ENCODE measurements at places on chromosomes 16 and 17. TPM values are rescaled to one million over a fixed set of nuclear protein-coding genes. Genes with fewer than 3 reads are reported as not detected.
A peak's percentile ranks its signal among the peaks of the same experiment; 100 is the strongest.

MYH13 gene
- total RNA-seq: not detected

SRCIN1 gene
- 1.1 TPM for total RNA-seq

KRTAP17-1 gene
- total RNA-seq: not detected

SYNGR3 gene
- total RNA-seq: 0.44 TPM

ARL5C gene
- not detected for total RNA-seq

SLC13A2 gene
- not detected for total RNA-seq

MPP3 gene
- 27.5 TPM for total RNA-seq

ADAD2 gene
- 0.40 TPM for total RNA-seq

- H3K4me3 ChIP-seq: no peak overlapping the region
- H3K27me3 ChIP-seq: peaks cover 6% of the 10 kb centered on the region
- H3K27ac ChIP-seq: no peak overlapping the region
- no peaks in the 10 kb centered on the region for H3K36me3 ChIP-seq
- no peaks in the 10 kb centered on the region for H3K4me1 ChIP-seq
These were observed 17.9 kb upstream of the B4GALNT2 start for GRCh38 chr17:49114703-49115102.

DNA sequence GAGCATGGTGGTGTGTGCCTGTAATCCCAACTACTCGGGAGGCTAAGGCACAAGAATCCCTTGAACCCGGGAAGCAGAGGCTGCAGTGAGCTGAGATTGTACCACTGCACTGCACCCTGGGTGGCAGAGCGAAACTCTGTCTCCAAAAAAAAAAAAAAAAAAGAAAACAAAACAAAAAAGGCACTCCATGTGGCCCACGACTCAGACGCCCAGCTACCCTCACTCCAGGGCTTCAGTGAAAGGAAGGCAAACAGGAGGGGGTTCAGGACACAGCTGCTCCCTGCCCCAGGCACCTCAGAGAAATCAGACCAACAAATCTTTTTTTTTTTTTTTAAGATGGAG, 91.7 kb downstream of the LITAF start:
- no peak for DNase-seq
- no peak overlapping the region for H3K4me3 ChIP-seq
- no peaks in the 10 kb centered on the region for H3K36me3 ChIP-seq
- H3K27ac ChIP-seq: no peak overlapping the region

- H3K36me3 ChIP-seq: peaks cover 94% of the 10 kb centered on the region
- no peaks in the 10 kb centered on the region for H3K27me3 ChIP-seq
- H3K27ac ChIP-seq: peak overlapping the region; percentile 65
- peak; percentile 71 for DNase-seq
These were observed 32.1 kb downstream of the IST1 start for GRCh38 chr16:71927383-71927782.

- no peak for DNase-seq
- no peak overlapping the region for H3K27ac ChIP-seq
- no peaks in the 10 kb centered on the region for H3K36me3 ChIP-seq
- no peaks in the 10 kb centered on the region for H3K4me1 ChIP-seq
- H3K27me3 ChIP-seq: no peaks in the 10 kb centered on the region
These were observed 277.8 kb upstream of the CDH5 start for GRCh38 chr16:66088681-66089080.

- peaks cover 48% of the 10 kb centered on the region for H3K4me1 ChIP-seq
- H3K27ac ChIP-seq: no peak overlapping the region
- H3K36me3 ChIP-seq: peaks cover 7% of the 10 kb centered on the region
- no peak overlapping the region for H3K4me3 ChIP-seq
- H3K27me3 ChIP-seq: no peaks in the 10 kb centered on the region
These were observed 13.5 kb downstream of the FBXO31 start for GRCh38 chr16:87369796-87370719.

DNA sequence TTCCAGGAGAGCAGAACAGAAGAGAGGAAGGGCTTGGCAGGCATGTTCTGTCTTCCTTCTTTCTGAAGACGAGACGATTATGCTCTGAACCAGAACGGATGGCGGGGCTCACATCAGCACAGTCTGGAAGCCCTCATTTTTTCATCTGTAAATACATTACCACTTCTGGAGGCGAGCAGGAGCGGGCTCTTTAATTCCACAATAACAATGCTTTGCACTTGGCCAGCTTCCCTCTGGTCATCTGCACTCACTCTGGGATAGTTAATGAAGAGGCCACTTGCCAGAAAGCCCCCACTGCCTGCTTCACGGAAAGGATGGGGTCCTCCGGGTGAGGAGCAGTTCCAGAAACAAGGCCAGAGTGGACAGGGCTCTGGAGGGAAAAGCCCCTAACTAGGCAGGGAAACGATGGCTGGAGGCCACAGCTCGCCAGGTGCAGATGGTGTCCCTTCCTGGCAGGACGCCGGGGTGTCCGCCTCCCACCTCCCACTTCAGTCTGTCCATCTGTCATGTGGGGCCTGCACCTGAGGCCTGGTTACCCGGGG, 13.1 kb upstream of the BCAR1 start:
- no peaks in the 10 kb centered on the region for H3K36me3 ChIP-seq
- DNase-seq: no peak
- H3K27ac ChIP-seq: peak overlapping the region; percentile 87
- peak overlapping the region; percentile 99 for H3K4me3 ChIP-seq
- peaks cover 64% of the 10 kb centered on the region for H3K4me1 ChIP-seq
- H3K27me3 ChIP-seq: peaks cover 50% of the 10 kb centered on the region

DNA sequence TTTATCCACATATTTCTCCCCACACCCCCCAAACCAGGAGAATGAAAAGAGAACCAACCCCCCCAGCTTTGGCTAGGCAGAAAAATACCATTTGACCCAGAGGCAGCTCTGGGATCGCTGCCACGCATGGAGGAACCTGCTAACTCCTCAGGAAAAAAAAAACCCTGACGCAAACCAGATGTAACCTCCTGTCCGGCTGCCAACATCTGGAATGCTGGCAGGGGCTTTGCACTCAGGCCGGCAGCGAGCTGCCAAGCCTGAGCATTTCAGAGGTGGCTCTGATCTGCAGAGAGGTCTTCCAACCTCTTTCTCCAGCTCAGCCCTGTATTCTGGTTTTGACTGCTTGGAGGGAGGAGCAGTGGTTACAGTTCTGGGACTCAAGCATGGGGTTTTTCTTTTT, 8.2 kb downstream of the IGFBP4 start:
- H3K27me3 ChIP-seq: no peaks in the 10 kb centered on the region
- H3K27ac ChIP-seq: peak overlapping the region; percentile 79
- peak; percentile 92 for DNase-seq
- H3K4me1 ChIP-seq: peaks cover 91% of the 10 kb centered on the region
- peaks cover 9% of the 10 kb centered on the region for H3K36me3 ChIP-seq

DNA sequence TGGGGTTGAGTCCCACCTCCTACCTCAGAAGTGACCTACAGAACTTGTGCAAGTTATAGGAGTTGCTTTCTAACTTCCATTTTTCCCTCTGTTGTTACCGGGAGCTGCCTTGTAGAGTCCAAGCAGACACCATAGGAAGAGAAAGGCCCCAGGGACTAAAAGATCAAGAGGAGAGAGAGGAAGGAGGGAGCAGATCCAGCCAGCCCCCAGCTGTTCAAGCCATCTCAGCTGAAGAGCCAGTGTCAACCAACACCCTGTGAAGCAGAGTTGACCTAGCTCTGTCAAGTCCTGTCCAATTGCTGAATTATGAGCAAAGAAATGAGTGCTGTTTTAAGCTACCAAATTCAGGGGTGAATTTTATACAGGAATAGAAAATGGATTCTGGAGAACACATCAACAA, 34.9 kb upstream of the CACNG4 start:
- H3K27me3 ChIP-seq: no peaks in the 10 kb centered on the region
- H3K4me1 ChIP-seq: no peaks in the 10 kb centered on the region
- no peak overlapping the region for H3K4me3 ChIP-seq
- DNase-seq: no peak
- no peaks in the 10 kb centered on the region for H3K36me3 ChIP-seq
- no peak overlapping the region for H3K27ac ChIP-seq

- no peaks in the 10 kb centered on the region for H3K4me1 ChIP-seq
- H3K36me3 ChIP-seq: no peaks in the 10 kb centered on the region
- peak overlapping the region; percentile 34 for H3K27ac ChIP-seq
- H3K27me3 ChIP-seq: no peaks in the 10 kb centered on the region
- H3K4me3 ChIP-seq: no peak overlapping the region
These were observed 402.1 kb downstream of the SEC14L1 start for GRCh38 chr17:77542551-77543490.

- H3K4me3 ChIP-seq: peak overlapping the region; percentile 85
- H3K36me3 ChIP-seq: peaks cover 24% of the 10 kb centered on the region
- H3K27ac ChIP-seq: peak overlapping the region; percentile 100
- no peaks in the 10 kb centered on the region for H3K27me3 ChIP-seq
- peaks cover 49% of the 10 kb centered on the region for H3K4me1 ChIP-seq
- peak; percentile 85 for DNase-seq
These were observed 1.3 kb upstream of the PER1 start for GRCh38 chr17:8153525-8153956.

- H3K27ac ChIP-seq: no peak overlapping the region
- no peaks in the 10 kb centered on the region for H3K4me1 ChIP-seq
These were observed 999.9 kb downstream of the KCNJ18 start for GRCh38 chr17:22692066-22692805.

- no peak overlapping the region for H3K4me3 ChIP-seq
- H3K27me3 ChIP-seq: no peaks in the 10 kb centered on the region
- no peak for DNase-seq
- H3K4me1 ChIP-seq: no peaks in the 10 kb centered on the region
These were observed 105.8 kb upstream of the ADAMTS18 start for GRCh38 chr16:77540646-77541045.

GRCh38 chr16:85384833-85385462, 228.2 kb upstream of the GSE1 start:
- peak; percentile 12 for DNase-seq
- no peak overlapping the region for H3K4me3 ChIP-seq
- no peak overlapping the region for H3K27ac ChIP-seq
- H3K36me3 ChIP-seq: no peaks in the 10 kb centered on the region
- peaks cover 12% of the 10 kb centered on the region for H3K4me1 ChIP-seq

DNA sequence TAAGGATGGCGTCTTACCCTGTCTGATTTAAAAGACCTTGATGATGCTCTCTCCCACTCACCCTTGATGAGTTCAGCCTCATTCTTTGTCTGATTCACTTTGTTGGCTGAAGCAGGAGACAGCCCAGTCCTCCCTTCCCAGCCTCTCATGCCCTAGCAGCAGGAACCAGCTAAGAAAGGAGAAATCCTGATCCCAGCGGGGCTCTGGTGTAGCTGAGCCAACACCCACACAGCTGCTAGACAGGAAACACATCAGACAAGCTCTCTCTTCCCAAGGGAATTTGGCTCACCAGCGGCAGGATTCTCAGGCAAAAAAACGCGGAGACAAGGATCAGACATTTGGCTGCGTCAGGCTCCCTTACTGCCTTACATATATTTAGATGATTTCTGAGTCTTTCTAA, 211.5 kb downstream of the CDH11 start:
- H3K27ac ChIP-seq: no peak overlapping the region
- H3K4me3 ChIP-seq: no peak overlapping the region
- H3K27me3 ChIP-seq: no peaks in the 10 kb centered on the region
- H3K36me3 ChIP-seq: no peaks in the 10 kb centered on the region
- no peaks in the 10 kb centered on the region for H3K4me1 ChIP-seq

DNA sequence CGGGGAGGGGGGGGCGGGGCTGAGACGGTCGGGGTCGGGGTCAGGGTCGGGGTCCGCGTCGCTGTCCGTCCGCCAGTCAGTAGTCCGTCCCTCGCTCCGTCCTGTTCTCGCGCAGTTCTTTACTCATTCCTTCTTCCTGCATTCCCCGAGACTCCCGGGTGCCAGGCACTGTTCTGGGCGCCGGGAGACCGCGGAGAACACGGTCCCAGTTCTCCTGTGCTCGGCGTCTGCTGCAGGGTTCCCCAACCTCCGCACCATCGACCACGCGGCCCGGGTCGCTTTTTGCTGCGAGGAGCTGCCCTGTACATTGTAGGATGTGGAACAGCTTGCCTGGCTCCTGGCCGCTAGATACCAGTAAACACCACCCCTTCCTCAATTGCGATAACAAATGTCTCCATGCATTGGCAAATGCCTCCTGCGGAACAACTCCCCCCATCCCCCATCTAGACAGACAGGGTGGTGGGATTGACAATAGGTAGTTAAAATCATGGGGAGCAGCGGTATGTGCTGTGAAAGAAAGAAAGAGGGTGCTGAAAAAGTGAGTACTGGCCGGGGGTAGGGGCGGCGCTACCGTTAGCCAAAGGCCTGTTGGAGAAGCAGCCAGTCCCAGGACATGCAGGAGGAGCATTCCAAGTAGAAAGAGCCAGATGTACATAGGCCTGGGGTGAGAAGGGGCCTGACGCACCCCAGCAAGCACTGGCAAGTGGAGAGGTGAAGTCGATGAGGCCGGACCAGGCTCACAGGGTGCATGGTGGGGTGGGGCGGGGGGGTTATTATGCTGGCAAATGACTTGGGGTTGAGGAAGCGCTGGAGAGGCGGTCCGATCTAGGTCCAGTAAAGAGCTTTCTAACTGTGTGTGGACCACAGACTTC, 631 bp downstream of the TRAF7 start:
- no peaks in the 10 kb centered on the region for H3K36me3 ChIP-seq
- H3K4me1 ChIP-seq: peaks cover 34% of the 10 kb centered on the region
- peak overlapping the region; percentile 70 for H3K27ac ChIP-seq
- DNase-seq: no peak

- DNase-seq: no peak
- H3K27ac ChIP-seq: no peak overlapping the region
These were observed 12.1 kb upstream of the HSD3B7 start for GRCh38 chr16:30972872-30973271.

DNA sequence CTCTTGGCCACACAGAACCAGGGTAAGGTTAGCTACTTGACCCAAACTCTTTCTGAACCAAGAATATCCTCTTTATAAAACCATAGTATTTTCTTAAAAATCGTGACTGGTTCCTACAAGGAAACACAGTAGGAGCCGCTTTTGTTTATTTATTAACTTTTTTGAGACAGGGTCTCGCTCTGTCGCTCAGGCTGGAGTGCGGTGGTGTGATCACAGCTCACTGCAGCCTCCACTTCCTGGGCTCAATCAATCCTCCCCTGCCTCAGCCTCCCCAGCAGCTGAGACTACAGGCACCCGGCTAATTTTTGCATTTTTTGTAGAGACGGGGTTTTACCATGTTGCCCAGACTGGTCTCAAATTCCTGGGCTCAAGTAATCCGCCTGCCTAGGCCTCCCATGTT, 14.7 kb upstream of the LITAF start:
- H3K27me3 ChIP-seq: no peaks in the 10 kb centered on the region
- H3K4me1 ChIP-seq: no peaks in the 10 kb centered on the region
- no peak overlapping the region for H3K4me3 ChIP-seq
- H3K27ac ChIP-seq: no peak overlapping the region
- no peak for DNase-seq

- no peaks in the 10 kb centered on the region for H3K4me1 ChIP-seq
- no peak overlapping the region for H3K27ac ChIP-seq
- H3K4me3 ChIP-seq: no peak overlapping the region
- DNase-seq: no peak
- no peaks in the 10 kb centered on the region for H3K36me3 ChIP-seq
These were observed 57.4 kb downstream of the HS3ST3A1 start for GRCh38 chr17:13544292-13544691.

- no peaks in the 10 kb centered on the region for H3K36me3 ChIP-seq
- no peaks in the 10 kb centered on the region for H3K27me3 ChIP-seq
- no peak overlapping the region for H3K27ac ChIP-seq
- no peak for DNase-seq
These were observed 28.8 kb downstream of the IGFBP4 start for GRCh38 chr17:40471846-40472732.

GRCh38 chr16:4534151-4534790, 4.3 kb downstream of the CDIP1 start:
- H3K27me3 ChIP-seq: no peaks in the 10 kb centered on the region
- H3K4me1 ChIP-seq: peaks cover 18% of the 10 kb centered on the region
- no peak for DNase-seq
- H3K27ac ChIP-seq: peak overlapping the region; percentile 72

All from heart left ventricle (tissue), 16 donors.